SW 1271 (cell line): ENCODE measurements at places on chromosomes 5 and 9.

- DNase-seq: no peak
Measured at GRCh38 chr5:72394688-72395087, 74.5 kb downstream of the PTCD2 start.

DNA sequence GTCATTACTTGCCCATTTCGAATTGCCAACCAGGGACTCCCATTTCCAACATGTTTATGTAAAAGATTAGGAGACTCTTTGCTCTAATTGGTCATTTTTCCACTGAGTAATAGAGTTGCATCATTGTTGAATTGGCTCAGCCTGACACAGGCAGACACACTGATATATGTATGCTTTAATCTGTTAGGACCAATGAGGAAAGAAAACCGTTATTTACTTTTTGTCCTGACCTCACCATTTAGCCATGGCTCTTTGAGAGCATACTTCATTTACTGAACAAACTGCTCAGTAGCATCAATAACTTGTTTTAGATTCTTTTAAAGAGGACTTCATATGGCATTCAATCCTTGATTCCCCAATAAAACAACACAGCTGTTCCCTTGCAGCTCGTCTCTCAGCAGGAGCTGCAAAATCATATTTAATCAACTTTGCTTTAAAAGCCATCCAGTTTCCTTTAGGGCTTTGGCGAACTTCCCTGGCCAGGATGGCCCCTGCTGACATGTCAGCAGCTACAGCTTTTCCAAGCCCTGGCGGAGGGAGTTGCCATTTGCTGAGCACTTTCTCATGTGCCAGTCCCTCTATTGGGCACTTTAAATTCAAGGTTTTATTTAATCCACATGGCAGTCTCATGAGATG lies 251.5 kb upstream of the TNC start:
- no peak for DNase-seq

- DNase-seq: no peak
Measured at GRCh38 chr5:178318893-178319292, 86.3 kb upstream of the PHYKPL start.

DNA sequence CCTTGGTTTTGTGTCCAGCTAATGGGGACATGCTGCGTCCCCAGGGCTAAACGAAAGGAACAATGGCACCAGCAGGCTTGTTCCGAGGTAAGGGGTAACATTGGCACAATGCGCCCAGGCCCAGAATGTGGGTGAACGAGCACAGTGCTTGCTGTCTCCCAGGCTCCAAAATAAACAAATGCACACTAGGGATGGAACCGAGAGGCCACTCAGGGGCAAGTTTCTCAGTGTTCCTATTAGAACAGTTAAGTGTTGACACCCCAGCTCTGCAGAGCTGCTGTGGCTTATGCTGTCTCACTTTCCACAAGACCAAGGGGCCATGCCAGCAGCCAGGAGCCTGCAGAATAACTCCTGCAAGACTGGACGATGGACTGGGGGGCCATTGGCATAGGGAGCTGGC lies 492.4 kb downstream of the GADD45G start:
- DNase-seq: no peak

- peak; percentile 61 for DNase-seq
Measured at GRCh38 chr5:176619203-176619568, 9.2 kb upstream of the GPRIN1 start.

DNA sequence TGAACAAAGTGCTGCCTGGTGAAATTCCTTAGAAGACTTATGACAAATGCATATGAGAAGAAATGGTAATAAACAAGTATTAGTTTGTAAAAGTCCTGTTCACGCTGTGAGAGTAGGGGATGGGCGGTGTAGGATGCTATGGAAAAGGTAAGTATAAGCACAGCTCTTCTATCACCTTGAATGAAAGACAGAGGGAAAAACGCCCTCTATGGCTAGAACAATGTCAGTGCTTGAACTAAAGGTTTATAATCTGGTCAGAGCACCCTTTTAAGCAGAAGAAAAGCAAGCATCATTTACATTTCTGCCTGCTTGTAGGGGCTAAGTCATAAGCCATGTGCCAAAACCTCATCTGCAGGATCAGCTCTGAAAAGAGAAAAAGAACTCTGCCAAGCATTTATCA lies 115.2 kb downstream of the LHFPL2 start:
- no peak for DNase-seq

DNA sequence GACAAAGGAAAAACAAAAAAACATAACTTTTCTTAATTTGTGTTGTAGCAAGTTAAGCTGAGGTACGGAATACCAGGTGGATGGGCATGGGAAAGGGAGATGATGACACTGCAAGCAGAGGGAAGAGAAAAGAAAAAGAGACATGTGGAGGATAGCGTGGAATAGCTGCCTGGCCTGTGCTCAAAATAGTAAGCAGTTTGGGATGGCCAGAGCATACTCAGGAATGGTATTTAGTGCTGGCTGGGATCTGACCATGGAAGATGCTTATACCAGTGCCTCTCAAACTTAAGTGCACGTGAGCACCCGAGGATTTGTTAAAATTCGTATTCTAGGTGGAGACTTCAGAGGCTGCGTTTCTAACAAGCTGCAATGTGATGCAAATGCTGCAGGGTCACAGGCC lies 41.3 kb downstream of the LNPEP start:
- no peak for DNase-seq

DNA sequence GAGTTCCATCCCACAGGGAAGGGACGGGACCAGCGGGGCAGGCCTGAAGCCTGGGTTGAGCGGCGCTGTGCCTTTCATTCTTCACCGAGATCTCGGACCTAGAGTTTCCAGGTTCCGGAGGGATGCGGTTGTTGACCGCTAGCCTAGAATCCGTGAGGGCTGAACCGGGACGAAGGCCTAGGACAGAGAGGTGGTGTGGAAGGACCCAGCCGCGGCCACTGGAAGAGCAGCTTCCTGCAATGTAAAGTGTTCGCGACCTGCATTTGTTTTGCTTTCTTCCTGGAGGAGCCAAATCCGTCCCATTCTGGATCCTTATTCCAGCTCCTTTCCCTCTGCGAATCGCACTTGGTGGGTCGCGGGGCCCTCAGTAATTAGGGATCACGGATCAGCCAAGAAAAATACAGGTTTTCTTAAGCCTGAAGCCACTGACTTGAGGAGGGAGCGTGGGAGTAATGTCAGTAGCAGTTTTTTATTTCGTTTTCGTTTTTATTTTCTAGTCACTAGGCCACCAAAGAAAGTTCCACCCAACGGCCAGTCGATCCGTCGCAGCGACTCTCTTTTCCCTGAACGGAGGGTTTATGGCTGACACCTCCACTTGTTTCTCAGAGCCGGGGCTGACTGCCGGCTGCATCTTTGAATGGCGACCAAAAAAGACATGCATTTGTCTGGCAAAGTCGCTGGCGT lies 48.6 kb downstream of the ANXA2R start:
- no peak for DNase-seq

DNA sequence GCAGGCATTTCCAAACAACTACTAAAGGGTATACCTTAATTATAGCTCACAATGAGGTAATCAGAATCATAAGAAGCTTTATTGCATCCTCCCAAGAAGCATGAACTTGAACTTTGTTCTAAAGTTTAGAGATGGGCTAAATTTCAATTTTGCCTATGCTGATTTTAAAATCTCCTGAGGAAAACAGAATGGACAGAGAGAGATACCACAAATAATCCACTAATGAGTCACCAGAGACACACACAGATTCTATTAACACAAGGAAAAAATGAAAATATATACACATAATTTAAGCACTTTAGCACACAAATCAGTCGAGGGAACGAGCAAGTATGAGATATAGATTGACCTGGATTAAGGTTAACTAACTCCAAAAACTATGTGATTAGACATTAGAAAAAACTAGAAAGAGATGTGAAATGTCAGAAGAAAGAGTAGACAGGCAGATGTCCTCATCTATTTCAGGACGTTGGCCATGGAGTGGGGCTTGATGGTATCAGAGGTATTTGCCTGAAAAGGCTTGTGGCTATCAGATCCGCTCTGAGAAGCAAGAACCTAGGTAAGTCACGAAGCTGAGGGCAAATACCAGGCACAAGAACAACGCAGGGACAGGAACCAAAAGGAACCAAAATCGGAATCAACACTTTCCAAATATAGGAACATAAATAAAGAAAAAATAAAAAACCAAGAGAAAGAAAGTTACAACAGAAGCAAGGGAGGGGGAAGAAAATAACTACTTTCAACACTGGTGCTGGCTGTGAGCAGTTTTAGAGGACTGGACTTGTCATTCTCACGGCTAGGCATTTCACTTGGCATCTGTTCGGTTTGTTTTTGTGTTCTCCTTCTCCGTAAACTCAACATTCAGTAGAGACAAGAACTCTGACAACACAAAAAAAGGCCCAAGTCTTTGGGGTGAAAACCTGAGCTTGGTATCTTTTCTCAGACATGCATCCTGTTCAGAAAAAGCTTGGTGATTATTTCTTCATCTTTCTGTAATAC lies 294.6 kb upstream of the PUM3 start:
- no peak for DNase-seq

GRCh38 chr9:98522487-98522886 lies 186.2 kb downstream of the GABBR2 start:
- DNase-seq: no peak

- DNase-seq: no peak
Measured at GRCh38 chr5:38710627-38711026, 135.2 kb upstream of the OSMR start.

DNA sequence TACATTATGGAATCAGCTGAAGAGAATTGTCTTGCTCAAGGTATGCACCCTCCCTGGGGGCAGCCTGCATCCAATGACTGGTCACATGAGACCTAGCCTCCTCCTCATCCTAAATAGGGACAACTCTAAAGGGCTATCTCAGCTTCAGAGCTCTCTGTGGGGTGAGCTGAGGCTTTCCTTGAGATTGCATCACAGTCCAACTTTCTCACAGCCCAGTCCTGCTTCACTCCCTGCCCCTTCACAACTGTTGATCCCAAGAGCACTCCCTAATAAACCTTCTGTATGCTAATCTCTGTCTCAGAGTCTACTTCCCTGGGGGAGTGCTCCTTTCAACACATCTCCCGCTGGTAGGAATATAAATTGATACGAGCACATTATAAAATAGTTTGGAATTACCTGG lies 44.1 kb upstream of the ERBIN start:
- no peak for DNase-seq

DNA sequence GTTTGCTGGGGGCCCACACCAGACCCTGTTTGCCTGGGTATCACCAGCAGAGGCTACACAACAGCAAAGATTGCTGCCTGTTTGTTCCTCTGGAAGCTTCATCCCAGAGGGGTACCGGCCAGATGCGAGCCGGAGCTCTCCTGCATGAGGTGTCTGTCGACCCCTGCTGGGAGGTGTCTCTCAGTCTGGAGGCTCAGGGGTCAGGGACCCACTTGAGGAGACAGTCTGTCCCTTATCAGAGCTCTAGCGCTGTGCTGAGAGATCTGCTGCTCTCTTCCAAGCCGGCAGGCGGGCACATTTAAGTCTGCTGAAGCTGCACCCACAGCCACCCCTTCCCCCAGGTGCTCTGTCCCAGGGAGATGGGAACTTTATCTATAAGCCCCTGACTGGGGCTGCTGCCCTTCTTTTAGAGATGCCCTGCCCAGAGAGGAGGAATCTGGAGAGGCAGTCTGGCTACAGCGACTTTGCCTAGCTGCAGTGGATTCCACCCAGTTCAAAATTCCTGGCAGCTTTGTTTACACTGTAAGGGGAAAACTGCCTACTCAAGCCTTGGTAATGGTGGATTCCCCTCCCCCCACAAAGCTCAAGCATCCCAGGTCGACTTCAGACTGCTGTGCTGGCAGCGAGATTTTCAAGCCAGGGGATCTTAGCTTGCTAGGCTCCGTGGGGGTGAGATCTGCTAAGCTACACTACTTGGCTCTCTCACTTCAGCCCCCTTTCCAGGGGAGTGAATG lies 206.0 kb upstream of the TLX3 start:
- no peak for DNase-seq

DNA sequence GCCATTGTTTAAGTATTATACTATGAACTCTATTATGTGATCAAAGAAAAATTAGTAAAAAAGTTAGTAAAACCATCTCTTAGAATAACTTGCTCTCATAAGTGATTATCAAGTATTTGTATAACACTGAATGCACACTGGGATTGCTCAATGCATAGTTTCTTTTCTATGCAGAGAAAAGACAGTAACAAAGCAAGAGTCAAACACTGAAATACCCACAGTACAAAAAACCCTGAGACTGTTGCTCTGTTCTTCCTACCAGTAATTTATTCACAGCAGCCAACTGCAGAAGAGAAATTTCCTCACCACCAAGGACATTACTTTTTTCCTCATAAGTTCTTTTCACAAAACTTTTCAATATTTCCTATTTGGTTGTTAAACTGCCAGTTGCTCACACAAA lies 634.4 kb downstream of the DTWD2 start:
- no peak for DNase-seq

DNA sequence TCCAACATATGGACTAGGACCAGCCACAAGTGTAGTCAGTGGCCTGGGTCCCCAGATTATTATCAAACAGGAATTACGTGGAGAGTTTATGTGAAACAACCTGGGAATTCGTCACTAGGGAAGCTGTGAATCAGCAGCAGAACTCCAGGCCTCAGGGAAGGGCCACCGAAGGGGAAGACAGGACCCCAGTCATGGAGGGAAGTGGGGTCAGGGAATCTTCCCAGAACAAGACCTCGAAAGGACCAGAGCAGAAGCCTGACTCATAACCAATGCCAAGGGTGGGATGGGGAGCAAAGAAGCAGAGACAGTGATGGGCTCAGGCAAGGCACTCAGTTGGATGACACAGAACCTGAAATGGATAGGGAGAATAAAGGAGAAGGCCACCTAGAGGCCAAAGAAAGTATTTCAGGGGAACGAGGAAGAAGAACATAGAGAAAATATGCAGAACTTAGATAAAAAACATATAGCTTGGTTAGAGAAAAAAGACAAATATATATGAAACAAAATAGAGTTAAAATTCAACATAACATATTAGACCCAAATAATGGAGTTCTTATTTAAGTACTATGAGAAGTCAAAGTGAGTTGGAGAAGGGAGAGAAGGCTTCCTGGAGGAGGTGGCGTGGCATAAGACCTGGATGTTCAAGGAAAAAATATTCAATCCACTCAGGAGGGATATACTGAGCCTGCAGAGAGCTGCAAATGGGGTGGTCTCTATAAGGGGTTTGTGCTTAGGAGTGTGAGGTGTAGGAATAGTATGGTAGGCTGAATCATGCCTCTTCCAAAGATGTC lies 66.7 kb upstream of the CAST start:
- DNase-seq: peak; percentile 14

GRCh38 chr9:73093740-73094379 lies 57.8 kb upstream of the ANXA1 start:
- DNase-seq: no peak

DNA sequence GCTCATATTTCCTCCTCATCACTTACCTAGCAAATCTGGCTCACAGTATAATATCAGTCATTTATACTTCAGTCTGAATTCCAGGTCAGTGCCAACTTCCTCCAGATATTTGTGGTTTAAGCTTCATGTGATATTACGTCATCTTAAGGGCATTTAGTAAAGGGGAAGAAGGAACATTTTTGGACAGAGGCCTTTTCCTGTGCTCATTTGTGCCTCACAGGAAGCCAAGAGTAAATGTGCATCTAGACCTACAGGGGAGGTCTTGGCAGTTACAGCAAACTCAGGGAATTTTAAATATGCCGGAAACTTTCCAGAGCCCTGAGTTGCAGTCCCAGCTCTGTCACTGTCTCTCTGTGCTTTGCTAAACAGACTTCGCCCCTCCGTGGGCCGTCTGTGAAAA lies 12.3 kb upstream of the KCNIP1 start:
- peak; percentile 82 for DNase-seq

GRCh38 chr5:151517122-151517920 lies 69.9 kb downstream of the SLC36A1 start:
- no peak for DNase-seq
